GM20000 (cell line): ENCODE measurements at places on chromosomes 12 and 14.

DNA sequence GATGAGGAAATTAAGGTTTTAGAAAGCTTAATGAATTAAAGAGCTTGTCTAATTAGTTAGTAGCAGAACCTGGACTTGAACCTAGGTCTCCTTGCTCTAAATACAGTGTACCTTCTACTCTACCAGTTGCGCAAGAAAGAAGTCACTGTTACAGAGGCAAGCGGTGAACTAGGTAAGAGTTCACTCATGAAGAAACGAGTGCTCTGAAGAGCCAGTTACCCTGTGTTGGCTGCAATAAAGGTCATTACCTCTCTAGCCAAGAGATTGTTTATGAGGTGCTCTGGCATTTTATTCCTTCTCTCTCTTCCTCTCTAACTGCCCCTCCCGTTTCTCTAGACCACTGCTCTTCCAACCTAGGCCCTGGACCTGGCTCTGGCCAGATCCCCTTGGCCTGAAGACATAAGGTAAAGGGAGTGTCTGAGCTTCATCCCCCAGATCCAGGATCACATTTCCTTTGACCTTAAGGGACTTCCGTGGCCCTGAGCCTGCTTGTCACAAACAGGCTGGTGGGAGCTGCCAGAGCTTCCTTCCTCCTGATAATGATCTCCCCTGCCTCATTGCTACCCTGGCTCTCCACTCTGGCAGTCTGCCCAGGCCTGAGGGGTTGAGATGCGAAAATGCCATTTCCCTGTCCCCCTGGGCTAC is 1.9 kb downstream of the RNASE7 start:
- no peak for DNase-seq

DNA sequence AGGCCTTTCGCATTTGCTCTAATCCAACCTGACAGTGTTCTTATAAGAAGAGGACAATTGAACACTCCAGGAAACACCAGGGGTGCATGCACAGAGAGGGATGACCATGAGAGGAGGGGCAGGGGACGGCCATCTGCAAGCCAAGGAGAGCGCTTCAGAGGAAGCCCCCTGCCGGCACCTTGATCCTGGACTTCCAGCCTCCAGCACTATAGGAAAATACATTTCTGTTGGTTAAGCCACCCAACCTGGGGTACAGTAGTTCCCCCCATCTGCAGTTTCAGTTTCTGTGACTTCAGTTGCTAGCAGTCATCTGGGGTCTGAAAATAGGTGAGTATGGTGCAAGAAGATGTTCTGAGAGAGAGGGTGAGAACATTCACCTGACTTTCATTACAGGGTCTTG is 64.7 kb downstream of the CLMN start:
- DNase-seq = no peak

GRCh38 chr12:85301051-85301450 is 21.0 kb downstream of the ALX1 start:
- DNase-seq = no peak

DNA sequence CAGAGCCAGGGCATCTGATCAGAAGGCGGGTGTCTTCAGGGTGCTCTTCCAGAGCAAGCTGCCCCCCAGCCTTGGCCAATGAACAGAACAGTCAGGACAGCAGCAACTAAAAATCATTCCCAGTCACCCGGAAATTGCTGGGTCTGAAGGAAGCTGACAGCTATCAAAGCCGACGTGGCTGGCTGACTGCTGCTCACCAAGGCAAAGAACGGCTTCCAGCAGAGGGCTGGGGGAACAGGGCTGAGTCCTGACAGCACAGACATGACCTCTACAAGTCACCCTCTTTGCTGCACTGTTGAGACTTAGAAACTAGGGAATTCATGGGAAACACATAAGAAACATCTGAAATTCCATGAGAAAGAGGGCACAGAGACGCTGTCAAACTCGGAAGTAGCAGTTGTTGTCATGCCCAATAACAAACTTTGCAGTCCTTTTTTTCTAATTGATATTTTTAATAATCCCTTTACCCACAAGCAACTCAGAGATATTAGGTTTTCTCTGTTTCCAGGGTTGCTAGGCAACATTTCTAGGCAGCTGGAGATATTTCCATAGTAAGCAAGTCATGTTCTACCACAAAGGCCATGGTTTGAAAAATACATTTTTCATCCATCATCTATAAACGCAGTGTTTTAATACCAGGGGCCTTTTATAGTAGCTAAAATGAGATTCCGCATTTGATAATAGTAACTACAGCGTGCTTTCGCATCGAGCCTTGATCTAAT is 365.2 kb downstream of the SEC23A start:
- no peak for DNase-seq
